ENCODE measurements at places on chromosomes 3 and 15.
A peak's percentile ranks its signal among the peaks of the same experiment; 100 is the strongest.

DNA sequence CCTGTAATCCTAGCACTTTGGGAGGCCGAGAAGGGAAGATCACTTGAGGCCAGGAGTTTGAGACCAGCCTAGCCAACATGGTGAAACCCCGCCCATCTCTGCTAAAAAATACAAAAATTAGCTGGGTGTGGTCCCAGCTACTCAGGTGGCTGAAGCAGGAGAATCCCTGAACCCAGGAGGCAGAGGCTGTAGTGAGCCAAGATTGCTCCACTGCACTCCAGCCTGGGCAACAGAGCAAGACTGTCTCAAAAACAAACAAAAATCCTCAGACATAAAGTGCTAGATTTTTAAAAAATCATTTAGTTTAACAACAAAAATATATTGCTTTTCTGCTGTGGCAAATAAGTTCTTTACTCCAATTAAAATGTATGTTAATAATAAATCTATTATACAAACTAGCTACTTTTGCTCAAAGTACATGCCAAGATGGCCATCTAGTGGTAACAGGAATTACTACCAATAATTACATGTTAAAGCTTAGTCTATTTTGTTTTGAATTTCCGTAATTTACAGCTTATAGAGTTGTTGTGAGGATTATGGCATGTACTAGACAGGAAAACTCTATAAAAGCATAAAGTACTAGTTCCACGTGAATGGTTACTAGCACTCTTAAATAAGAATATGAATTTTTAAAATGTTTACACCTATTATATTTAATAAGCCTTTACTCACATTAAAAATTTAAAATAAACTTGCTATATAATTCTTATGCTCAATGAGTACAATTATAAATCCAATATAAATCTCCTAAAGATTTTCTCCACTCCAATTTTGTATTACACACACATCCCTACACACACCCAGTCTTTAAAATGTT lies 39.0 kb downstream of the GABPB1 start:
- peak; percentile 61 for DNase-seq

DNA sequence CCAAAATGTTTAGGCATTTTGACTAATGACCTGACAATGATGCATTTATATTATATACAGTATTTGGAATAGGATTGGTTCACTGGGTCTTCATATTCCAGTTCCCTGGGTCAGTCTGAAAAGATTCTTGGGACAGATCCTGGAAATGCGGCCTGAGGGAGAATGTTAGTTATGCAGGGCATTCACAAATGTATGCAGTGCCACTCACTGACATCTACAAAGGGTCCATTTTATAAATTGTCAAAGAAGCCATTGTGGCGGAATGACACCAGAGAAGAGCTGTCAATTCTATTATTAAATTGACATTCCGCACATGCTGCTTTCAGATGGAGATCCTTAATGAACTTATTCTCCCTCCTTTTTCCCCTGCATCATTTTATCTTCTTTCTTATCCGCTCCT lies 176.6 kb downstream of the VGLL3 start:
- no peak for DNase-seq

- DNase-seq: no peak
These were observed 311.6 kb downstream of the CNTN6 start for GRCh38 chr3:1404270-1404962.

DNA sequence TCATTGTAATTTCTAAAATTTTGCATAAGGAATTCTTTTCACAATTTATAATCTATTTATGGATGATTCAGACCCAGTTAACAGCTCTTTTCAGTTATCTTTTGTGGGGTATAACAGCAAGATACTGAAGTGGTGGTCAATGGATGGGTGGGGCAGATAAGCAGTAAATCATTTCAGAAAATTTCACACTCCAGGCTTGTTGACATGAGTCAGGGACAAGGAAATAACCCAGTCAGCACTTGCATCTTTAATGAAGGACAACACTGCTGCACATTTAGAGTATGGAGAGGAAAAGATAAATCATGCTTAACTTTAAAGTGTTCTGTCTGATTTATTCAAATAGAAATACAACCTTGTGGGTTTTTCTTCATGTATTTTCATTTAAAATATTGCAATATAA lies 181.6 kb downstream of the ROBO1 start:
- DNase-seq: no peak

DNA sequence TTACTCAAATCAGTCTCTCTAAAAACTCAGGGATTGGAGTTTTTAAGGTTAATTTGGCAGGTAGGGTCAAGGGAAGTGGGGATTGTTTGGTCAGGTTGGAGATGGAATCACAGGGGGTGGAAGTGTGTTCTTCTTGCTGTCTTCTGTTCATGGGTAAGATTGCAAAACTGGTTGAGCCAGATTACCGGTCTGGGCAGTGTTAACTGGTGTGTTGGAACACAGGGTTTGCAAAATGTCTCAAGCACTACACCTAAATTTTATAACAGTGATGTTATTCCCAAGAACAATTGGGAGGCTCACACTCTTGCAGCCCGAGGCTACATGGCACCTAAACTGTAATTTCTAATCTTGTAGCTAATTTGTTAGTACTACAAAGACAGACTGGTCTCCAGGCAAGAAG lies 425.4 kb downstream of the PLOD2 start:
- DNase-seq: no peak
